Caco-2 (cell line): ENCODE measurements at places on chromosomes 1 and 21.

- no peaks in the 10 kb centered on the region for H3K27me3 ChIP-seq
- no peaks in the 10 kb centered on the region for H3K4me1 ChIP-seq
- H3K27ac ChIP-seq: no peak overlapping the region
- DNase-seq: no peak
- H3K4me3 ChIP-seq: no peak overlapping the region
These were observed 222.8 kb downstream of the FOXD2 start for GRCh38 chr1:47660622-47661021.

- no peak overlapping the region for H3K27ac ChIP-seq
- peak; percentile 36 for DNase-seq
- H3K36me3 ChIP-seq: no peaks in the 10 kb centered on the region
These were observed 58.3 kb downstream of the UBE2T start for GRCh38 chr1:202283379-202283844.

DNA sequence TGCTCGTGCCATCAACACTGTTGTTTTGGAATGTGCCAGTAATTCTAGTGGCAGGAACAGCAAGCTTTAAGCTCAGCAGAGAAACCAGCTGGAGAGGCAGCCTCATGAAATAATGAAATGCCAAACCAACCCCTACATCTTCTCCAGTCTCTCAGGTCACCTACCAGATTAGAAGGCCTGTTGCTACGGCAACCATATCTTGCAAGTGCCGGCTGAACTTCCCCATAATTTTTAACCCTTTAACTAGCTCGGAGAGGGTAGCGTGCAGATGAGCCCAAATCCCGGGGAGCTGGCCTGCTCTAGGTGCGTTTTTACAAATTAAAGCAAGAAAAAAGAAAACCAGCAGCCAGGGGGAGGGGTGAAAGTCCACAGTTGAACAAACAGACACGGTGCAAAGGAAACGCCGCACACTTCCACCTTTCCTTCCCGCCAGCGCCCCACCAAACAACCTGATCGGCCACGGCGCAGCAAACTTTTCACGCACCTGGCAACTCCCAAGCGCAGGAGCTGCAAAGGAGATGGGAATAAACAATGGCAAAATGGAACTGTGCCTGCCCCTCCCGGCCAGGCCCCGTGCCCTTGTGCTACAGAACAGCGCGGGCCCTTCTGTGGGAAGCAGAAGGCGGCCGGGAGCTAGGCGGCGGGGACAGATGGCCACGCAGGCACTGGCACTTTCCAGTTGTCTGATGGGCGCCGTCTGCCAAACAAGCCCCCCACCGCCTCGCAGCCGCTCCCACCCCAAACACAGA is 50.1 kb downstream of the SSBP3 start:
- peaks cover 38% of the 10 kb centered on the region for H3K4me1 ChIP-seq
- peak overlapping the region; percentile 5; the same call in 1 of the 2 replicates for H3K4me3 ChIP-seq
- H3K36me3 ChIP-seq: no peaks in the 10 kb centered on the region
- peak; percentile 69 for DNase-seq

DNA sequence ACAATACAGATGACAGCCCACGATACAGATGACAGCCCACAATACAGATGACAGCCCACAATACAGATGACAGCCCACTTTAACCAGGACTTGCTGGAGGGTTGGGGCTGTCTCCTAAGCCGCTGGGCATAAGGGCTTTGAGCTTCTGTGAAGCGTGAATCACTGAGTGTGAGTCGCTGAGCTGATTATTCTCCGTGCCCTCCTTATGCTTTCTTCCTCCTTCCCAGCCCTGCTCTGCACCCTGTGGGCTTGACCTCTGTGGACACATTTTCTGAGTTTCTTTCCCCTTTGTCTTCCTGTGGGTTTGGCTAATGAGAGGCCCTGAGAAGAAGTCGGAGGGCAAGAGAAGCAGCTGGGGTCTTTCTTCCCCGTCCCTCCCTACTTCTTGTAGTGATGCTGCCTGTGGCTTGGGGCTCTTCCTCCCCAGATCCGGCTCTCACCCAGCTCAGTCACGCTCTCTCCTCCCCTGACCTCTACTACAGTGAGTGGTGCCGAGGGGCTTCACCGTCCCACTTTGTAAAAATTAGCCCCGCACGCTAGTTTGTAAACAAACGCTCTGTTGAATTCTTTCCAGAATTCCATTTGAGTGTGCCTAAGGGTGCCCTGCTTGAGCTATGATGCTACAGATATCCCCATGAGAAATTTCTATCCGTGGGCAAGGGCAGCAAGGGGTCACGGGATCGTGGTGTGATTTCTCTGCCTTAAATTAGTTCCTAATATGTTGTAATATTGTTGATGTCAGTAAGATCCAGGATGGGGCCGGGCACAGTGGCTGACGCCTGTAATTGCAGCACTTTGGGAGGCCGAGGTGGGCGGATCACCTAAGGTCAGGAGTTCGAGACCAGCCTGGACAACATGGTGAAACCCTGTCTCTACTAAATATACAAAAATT is 46.4 kb upstream of the SOD1 start:
- no peaks in the 10 kb centered on the region for H3K4me1 ChIP-seq
- H3K27ac ChIP-seq: no peak overlapping the region
- H3K36me3 ChIP-seq: no peaks in the 10 kb centered on the region
- DNase-seq: no peak
- no peak overlapping the region for H3K4me3 ChIP-seq

DNA sequence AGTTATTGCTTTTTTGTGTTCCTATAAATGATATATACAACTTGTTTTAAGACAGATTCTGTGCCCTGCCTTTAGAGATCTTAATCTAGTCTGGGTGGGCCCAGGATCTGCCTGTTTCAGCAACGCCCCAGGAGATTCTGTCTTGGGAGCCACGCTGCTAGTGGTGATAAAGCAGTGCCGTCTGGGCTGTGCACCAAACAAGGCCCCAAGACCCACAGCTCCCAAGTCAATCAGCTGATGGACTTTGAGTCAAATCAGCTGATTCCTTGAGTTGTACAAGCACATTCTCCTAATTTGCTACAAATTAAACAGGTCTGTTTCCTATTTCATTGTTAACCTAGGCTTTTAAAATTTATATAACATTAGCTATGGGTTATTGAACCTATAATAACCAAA is 15.7 kb upstream of the SLC44A3 start:
- DNase-seq: no peak
- no peaks in the 10 kb centered on the region for H3K36me3 ChIP-seq
- H3K27ac ChIP-seq: no peak overlapping the region
- H3K4me1 ChIP-seq: peaks cover 29% of the 10 kb centered on the region

GRCh38 chr1:31509124-31510072 is 66.9 kb upstream of the TINAGL1 start:
- peaks cover 50% of the 10 kb centered on the region for H3K4me1 ChIP-seq
- H3K36me3 ChIP-seq: no peaks in the 10 kb centered on the region
- H3K27ac ChIP-seq: peak overlapping the region; percentile 81
- no peaks in the 10 kb centered on the region for H3K27me3 ChIP-seq
- peak; percentile 76 for DNase-seq

GRCh38 chr1:181647314-181648035 is 164.2 kb downstream of the CACNA1E start:
- H3K27me3 ChIP-seq: no peaks in the 10 kb centered on the region
- DNase-seq: peak; percentile 69
- H3K4me3 ChIP-seq: no peak overlapping the region
- H3K36me3 ChIP-seq: no peaks in the 10 kb centered on the region

GRCh38 chr1:92126088-92126487 is 45.9 kb downstream of the BTBD8 start:
- no peak overlapping the region for H3K4me3 ChIP-seq
- DNase-seq: no peak
- no peaks in the 10 kb centered on the region for H3K27me3 ChIP-seq
- H3K36me3 ChIP-seq: no peaks in the 10 kb centered on the region
- H3K4me1 ChIP-seq: no peaks in the 10 kb centered on the region

- DNase-seq: no peak
- H3K27me3 ChIP-seq: no peaks in the 10 kb centered on the region
- no peaks in the 10 kb centered on the region for H3K36me3 ChIP-seq
- H3K4me1 ChIP-seq: no peaks in the 10 kb centered on the region
These were observed 16.5 kb downstream of the TRIT1 start for GRCh38 chr1:39866767-39867166.

DNA sequence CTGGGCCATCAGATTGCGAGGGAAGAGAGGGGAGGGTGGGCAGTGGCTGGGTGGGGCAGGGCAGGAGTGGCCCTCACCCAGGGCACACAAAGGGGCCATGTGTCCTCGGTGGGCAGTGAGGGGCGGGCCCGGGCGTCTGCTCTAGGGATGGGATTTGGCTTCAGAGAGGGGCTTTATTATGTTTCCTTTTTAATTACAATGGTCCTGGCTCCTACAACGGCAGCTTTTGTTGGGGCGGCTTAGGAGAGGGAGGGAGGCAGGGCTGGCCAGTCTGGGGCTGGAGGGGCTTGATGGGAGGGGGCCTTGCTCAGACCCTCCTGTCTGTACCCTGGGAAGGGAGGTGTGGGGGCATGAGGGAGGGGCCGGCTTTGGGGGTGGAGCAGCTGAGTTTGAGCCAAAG is 102.8 kb upstream of the WNT4 start:
- no peak for DNase-seq
- no peak overlapping the region for H3K27ac ChIP-seq
- no peak overlapping the region for H3K4me3 ChIP-seq
- no peaks in the 10 kb centered on the region for H3K27me3 ChIP-seq
- H3K4me1 ChIP-seq: no peaks in the 10 kb centered on the region
- no peaks in the 10 kb centered on the region for H3K36me3 ChIP-seq

GRCh38 chr1:232134365-232134764 is 495.6 kb downstream of the SIPA1L2 start:
- H3K4me1 ChIP-seq: no peaks in the 10 kb centered on the region
- H3K4me3 ChIP-seq: no peak overlapping the region
- H3K27ac ChIP-seq: no peak overlapping the region

DNA sequence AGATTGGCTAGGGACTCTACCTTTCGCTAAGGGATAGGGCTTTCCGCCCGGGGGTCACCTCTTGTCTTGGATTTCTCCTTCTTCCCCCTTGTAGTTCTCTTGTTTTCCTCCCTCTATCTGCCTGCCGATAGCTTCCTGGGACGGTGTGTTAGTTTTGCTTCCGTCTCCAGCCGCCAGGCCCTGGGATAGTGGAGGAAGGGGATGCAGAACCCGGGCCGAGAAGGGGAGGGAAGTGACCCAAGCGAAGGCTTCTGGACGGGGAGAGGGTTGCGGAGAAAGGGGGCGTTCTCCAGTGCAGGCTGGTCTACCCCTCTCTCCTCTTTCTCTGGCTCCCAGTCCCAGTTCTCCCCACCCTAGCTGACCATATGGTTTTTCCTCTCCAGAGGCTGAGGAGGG is 871 bp downstream of the TUFT1 start:
- H3K4me3 ChIP-seq: peak overlapping the region; percentile 51
- DNase-seq: peak; percentile 33
- H3K4me1 ChIP-seq: peaks cover 28% of the 10 kb centered on the region
- H3K27ac ChIP-seq: peak overlapping the region; percentile 91
- H3K36me3 ChIP-seq: peaks cover 6% of the 10 kb centered on the region

GRCh38 chr1:102186536-102186935 is 189.8 kb upstream of the OLFM3 start:
- H3K36me3 ChIP-seq: no peaks in the 10 kb centered on the region
- no peak overlapping the region for H3K27ac ChIP-seq

DNA sequence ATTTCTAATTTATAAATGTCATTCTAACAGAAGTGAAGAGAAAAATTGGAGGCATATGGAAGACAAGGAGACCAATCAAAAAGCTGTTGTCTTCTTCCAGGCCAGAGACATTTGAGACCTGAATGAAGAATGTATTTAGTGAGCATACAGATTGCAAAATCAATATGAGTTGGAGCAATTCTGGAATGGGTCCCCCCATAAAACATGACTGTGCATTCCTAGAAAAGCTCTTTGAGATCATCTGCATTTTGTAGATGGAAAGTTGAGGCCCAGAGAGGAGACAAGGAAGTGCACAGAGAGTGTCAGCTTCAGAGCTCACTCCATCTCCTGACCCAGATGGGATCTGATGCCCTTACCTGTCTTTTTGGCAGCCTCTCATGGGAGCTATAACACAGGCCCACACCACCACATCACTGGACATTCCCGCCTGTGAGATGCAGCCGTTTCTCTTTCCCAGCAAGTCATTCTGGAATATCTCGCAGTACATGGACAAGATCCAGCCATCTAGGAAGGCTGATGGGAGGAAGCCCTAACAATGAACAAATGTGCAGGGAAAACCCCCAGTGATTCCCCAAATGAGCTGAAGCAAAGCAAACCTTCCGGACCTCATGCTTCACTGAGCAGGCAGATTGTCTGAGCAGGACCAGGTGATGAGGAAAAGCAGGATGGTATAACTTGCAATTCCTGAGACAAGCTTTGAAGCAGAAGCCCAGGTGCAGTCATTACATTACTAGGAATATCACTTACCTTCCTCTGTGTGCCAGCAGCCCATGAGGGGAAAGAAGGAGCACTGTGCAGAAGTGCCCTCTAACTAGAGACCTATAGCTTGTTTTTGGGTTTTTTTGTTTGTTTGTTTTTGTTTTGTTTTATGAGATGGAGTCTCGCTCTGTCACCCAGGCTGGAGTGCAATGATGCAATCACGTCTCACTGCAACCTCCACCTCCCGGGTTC is 445.6 kb downstream of the PLPP3 start:
- H3K27ac ChIP-seq: no peak overlapping the region
- no peak overlapping the region for H3K4me3 ChIP-seq
- H3K36me3 ChIP-seq: no peaks in the 10 kb centered on the region

GRCh38 chr1:83857103-83857502 is 141.8 kb downstream of the TTLL7 start:
- no peaks in the 10 kb centered on the region for H3K36me3 ChIP-seq
- no peak for DNase-seq
- no peaks in the 10 kb centered on the region for H3K27me3 ChIP-seq
- H3K27ac ChIP-seq: no peak overlapping the region
- H3K4me1 ChIP-seq: no peaks in the 10 kb centered on the region

- H3K27ac ChIP-seq: no peak overlapping the region
- H3K27me3 ChIP-seq: no peaks in the 10 kb centered on the region
- H3K4me1 ChIP-seq: no peaks in the 10 kb centered on the region
- no peak for DNase-seq
- H3K4me3 ChIP-seq: peak overlapping the region; percentile 49
These were observed 866 bp upstream of the WNT2B start for GRCh38 chr1:112507921-112508277.

DNA sequence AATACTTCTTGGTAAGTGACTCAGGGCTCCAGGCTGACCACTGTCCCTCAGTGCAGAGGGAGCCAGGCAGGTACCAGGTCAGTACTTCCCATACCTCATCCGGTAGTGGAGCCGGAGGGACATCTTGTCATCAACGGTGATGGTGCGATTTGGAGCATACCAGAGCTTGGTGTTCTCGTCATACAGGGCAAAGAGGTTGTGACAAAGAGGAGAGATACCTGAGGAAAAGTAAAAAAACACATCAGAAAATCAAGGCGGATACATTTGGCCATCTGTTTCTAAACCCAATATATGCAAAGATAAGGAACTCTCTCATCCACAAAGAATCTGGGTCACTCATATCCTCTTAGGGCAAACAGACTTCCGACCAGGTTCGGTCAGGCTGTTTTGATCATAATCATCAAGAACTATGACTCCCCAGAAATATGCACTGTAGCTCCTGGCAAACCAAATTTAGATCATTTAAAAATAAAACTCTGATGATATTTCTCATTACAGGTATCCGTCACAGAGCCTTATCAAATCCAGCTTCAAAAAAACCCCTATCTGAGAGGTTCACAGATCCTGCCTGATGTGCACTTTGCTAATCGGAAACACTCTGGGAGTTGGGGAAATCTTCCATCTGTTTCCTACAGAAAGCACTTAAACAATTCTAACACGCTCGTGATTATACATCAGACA is 87.3 kb downstream of the JAK1 start:
- H3K27me3 ChIP-seq: no peaks in the 10 kb centered on the region
- no peak overlapping the region for H3K27ac ChIP-seq
- no peak for DNase-seq
- no peaks in the 10 kb centered on the region for H3K4me1 ChIP-seq

GRCh38 chr1:198056255-198056654 is 100.5 kb upstream of the NEK7 start:
- no peak overlapping the region for H3K4me3 ChIP-seq
- H3K4me1 ChIP-seq: no peaks in the 10 kb centered on the region
- no peaks in the 10 kb centered on the region for H3K27me3 ChIP-seq
- H3K27ac ChIP-seq: no peak overlapping the region
